ENCODE measurements at places on chromosomes 12 and 14.
A peak's percentile ranks its signal among the peaks of the same experiment; 100 is the strongest.

GRCh38 chr14:65101631-65102440, 481 bp downstream of the MAX start:
- DNase-seq, result peak; percentile 29

DNA sequence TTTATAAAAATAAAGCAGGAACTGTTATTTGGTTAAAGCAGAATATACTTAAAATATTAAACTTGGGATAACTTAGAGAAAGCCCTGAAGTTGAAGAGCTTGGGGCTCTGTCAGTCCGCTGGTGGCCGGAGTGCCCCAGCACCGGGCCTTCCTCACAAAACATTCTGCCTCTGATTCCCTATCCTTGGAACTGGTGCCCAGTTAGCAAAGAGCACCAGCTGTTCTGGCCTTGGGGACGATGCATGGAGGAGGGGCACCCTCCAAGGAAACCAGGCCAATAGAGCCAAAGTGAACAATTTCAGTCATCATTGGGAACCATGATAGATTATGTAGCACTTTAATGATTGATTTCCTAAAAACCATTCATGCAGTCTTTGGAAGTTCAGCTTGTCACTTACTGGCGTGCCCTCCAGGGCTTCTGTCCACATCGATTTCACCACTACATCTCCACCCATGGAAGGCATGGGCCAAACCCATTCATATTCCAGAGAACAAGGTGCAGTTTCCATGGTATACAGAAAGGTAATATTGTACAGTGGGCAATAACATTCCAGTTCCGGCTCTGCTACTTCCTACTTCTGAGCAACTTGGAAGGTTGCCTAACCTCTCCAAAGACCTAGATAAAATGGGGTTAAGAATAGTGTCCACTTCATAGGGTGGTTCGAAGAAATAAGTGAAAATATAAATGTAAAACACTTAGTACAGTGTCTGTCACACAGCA, 145.9 kb downstream of the ETV6 start:
- DNase-seq, result no peak

- DNase-seq, result peak; percentile 31
Measured at GRCh38 chr12:75553398-75553797, 42.0 kb upstream of the KRR1 start.

- no peak for DNase-seq
Measured at GRCh38 chr14:21921453-21921852, 247.8 kb upstream of the OR4E1 start.

GRCh38 chr12:117526757-117527478, 165.5 kb upstream of the NOS1 start:
- DNase-seq, result no peak

DNA sequence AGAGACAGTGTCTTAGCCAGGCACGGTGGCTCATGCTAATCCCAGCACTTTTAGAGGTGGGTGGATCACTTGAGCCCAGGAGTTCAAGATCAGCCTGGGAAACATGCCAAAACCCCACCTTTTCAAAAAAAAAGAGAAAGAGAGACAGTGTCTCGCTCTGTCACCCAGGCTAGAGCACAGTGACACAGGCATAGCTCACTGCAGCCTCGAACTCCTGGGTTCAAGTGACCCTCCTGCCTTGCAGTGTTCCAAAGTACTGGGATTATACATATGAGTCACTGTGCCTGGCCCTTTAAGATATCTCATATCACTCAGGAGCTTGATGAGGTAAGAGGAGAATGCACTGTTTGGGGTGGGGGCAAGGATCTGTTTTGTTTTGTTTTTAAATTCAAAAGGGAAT, 48.1 kb upstream of the LTBP2 start:
- no peak for DNase-seq

DNA sequence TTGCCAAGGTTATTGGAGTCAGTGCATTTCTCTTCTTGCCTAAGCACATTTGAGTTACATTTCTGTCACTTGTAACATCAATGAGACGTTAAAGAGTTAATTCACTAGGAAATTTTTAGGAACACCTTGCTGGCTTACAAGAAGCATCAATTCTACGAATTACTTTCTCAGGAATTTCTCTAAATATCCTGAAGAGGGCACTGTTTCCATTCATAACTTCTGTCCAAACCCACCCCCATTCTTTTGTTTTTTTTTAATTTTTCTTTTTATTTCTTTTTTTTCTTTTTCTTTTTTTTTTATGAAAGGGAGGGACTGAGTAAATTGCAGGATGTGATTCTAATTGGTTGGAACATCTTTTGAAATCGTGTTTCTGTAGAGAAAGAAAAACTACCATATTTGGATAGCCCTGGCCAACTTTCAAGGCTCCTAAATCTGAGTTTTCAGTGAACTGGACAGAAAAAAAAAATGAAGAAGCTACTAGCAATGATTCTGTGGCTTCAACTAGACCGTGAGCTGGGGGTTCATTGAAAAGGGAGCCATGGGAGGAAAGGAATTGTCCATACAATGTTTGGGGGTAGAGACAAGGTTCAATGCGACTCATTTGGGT, 285.3 kb downstream of the DAD1 start:
- DNase-seq, result peak; percentile 40

- no peak for DNase-seq
Measured at GRCh38 chr12:53551889-53552291, 44.6 kb upstream of the NPFF start.

DNA sequence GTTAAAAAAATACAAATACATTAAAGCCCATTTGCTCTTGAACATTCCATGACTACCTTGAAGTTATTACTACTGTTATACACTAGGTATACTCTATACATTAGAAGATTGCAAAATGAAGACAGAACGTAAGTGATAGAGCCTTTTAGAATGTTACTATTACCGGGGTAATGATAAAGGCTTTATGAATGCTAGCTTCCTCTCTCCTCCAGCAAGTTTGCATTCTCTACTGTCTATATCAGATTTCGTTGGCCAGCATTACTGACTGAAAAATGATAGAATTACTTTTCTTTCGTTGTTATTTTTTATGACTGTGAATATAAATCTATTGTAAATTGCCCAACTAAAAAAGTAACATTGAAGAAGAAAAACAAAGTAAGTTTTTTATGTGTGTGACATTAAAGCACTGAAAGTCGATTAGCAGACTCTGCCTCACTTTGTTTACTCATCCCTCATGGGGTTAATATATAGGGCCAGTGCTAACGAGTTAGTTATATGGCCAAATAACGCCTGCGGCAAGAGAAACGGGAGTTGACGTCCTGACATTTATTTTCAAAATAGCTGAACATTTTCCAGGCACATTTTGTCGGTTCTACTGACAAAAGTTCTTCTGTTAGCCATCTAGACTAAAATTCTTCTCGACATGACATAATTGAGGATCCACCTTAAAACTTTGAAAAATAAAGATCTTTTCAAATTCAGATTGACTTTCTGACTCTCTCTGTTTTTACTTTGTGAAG, 163.8 kb upstream of the KITLG start:
- DNase-seq, result no peak

- no peak for DNase-seq
Measured at GRCh38 chr12:51475543-51475942, 50.9 kb downstream of the SLC4A8 start.
